Fibroblast of gingiva (primary cell): ENCODE measurements at places on chromosomes 4 and X.
A peak's percentile ranks its signal among the peaks of the same experiment; 100 is the strongest.

DNA sequence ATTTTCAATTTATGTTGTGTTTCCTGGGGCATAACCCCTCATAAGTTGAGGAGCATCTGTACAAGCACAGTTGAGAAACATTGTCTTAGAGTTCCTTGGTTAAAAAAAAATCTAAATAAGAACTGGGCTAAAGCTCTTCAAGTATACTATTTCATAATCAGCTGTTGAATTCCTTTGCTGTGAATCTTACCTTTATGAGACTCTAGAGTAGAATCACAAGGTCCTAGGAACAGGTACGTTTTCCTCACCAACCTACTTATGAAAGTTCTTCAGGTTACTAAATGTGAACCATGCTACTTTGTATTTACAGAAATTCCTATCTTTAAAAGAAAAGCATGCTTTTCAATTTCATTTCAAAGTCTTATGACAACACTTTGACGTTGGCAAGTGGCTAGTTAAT, 20.9 kb upstream of the SOD3 start:
- DNase-seq = peak; percentile 3

GRCh38 chrX:79440336-79440735, 73.2 kb upstream of the ITM2A start:
- DNase-seq = no peak

DNA sequence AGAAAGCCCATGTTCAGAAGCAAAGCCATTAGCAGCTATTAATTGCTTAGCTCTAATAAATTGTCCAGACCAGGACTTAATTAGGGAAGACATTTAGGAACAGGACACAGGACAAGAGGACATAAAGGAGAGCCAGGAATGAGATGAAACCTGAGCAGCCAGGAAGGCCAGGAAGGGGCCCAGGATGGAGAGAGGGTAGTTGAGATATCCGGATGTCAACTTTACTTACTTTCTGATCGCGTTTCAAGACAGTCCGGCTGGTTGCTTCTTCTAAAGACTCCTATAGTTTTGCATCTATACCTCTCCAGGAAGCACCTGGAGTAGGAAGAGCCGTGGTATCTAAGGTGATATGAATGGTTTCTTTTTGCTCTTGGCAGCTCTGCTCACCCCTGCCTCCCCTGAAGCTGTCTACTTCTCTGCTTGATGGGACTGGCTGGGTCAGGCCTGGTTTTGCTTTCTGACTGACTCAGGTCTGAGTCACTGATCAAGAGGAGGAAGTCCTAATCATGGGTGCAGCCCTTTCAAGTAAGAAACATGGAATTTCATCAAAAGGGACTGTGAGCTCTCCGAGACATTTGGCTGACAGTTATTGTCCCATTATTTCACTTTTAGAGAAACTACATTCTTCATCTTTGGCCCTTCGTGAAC, 733.3 kb downstream of the RPA4 start:
- DNase-seq = peak; percentile 10

DNA sequence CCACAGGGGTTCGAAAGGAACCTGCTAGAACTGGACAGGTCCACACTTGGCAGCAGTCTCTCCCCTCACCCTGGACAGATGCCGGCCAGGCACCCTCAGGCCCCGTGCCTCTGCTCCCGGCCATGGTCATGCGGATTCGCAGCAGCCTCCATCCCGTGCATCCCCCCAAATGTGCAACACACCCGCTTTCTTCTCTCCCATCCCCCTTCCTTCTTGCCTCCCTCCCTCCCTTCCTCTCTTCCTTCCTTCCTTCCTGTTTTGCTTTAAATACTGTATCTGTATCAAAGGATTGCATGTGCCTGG, 35.0 kb upstream of the HMX1 start:
- DNase-seq = no peak

GRCh38 chr4:24476282-24476681, 108.1 kb downstream of the DHX15 start:
- DNase-seq = peak; percentile 21

DNA sequence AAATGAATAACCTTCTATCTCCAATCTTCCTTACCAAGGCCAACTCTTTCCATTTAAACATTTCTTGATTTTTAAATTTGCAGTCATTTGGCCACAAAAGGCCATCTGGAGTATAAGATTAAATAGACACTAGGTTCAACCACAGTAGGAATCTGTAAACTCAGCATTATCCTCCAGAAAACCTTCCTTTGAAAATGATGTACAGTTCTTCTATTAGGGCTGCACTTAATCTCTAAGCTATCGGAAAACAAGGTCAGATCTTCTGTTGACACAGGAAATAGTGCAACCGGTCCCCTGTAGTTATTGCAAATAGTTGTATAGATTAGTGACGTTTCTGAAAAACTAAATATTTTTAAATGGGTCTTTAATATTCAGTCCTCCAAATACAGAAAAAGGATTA, 359.0 kb upstream of the ATOH1 start:
- DNase-seq = no peak

DNA sequence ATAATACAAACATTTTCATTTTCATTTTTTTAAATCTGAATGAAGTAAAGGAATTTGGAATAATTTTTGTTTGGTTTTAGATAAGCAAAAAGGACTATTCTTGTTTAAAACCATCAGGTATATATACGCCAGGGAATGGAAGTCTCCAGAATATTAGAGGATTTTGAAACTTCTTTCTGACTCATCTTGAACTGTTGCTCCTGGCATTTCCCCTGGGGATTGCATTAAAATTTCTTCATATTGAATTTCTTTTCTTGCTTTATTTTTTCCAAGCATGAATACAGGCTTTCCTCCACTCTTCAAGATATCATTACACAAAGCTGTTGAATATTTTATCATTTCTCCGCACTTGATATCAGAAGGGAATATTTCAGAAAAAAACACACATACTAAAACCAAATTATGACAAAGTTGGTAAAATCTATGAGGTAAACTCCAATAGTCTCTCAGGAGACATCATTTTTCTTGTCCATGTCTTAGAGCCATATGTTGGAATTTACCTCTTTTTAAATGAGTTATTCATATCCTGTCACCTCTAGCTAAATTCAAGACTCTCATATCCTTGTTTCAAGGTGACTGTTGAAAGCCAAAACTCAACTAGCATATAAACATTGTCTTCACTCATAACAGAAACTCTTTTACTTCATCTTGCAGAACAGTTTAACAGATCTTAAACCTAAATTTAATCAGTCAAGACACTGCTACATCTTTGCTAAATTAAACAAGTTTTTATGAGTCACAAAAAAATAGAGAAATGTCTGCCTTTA, 20.7 kb upstream of the CSN1S1 start:
- peak; percentile 76 for DNase-seq

- DNase-seq = no peak
Measured at GRCh38 chrX:131987252-131987651, 35.9 kb upstream of the STK26 start.

- DNase-seq = peak; percentile 66
Measured at GRCh38 chr4:123840197-123840596, 443.6 kb downstream of the SPRY1 start.

- DNase-seq = no peak
Measured at GRCh38 chrX:68090266-68090665, 343.0 kb downstream of the OPHN1 start.

- no peak for DNase-seq
Measured at GRCh38 chr4:143559757-143560147, 46.2 kb downstream of the SMARCA5 start.

- DNase-seq = no peak
Measured at GRCh38 chr4:140115140-140115539, 38.8 kb downstream of the MAML3 start.

DNA sequence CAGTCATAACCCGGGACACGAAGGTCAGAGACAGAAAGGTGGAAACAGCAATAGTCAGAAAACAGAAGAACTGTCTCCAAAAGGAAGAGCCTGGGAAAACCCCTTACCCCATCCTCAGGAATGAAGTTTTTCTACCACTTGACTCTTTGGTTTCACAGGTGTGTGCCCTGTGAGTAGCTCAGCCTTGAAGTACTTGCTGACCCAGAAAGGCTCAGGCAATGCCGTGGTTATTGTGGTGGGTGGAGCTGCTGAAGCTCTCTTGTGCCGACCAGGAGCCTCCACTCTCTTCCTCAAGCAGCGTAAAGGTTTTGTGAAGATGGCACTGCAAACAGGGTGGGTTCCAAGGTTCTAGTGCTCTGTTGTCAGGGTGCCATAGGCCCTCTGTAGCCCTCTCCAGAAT, 24.4 kb downstream of the DGAT2L6 start:
- no peak for DNase-seq

DNA sequence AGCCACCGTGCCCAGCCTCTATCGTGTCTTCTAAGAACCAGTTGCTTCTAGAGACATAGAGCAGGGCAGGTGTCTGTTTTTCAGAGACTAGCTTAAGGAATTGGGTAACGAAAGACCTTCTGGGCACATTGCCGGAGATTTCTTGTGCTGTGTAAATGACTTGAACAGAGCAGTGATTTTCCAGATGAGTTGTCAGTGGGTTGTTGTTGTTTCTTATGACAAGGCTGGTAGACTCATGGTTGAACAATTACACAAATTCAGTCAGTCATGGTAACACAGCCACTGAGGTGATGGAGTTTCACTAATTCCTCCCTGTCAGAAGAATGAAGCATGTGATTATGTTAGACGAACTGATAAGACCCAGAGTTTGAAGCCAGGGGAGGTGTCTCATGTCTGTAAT, 20.5 kb upstream of the DDX3X start:
- DNase-seq = peak; percentile 74

- no peak for DNase-seq
Measured at GRCh38 chr4:186651624-186652023, 72.0 kb downstream of the FAT1 start.
